ENCODE measurements at places on chromosomes 12 and 14. TPM values are rescaled to one million over a fixed set of nuclear protein-coding genes. Genes with fewer than 3 reads are reported as not detected.

DNA sequence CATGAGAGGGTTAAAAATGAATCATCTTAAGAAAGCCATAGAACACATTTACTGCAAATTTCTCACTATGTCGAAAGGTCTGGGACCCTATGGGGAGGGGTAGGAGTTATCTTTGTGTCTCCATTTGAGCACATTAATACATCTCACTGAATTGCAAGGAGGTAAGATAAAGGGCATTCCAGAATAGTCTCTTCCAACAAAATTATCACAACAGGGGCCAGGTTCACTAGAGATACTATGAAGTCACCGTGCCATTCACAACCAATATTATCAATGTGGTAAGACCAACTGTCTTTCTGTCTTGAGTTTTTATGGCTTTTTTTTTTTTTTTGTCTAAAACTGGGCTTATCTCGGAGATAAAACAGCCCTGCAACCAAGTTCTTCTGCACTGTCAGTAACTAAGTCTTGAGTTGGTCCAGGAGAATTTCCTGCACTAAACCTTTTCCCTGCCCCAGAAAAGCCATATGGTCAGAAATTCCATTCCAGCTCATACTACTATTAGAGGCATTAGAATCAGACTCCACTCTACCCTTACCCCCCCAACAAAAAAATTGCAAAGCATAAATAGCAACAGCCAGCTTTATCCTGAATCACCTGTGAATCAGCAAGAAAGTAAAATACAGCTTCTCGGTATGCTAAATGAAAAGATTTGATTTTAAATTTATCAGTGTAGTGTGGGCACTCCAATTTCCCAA lies 79.7 kb downstream of the PTPRR start:
- no peak overlapping the region for H3K4me3 ChIP-seq
- no peaks in the 10 kb centered on the region for H3K36me3 ChIP-seq
- H3K27ac ChIP-seq, result no peak overlapping the region
- no peaks in the 10 kb centered on the region for H3K4me1 ChIP-seq
- H3K27me3 ChIP-seq, result peaks cover 1% of the 10 kb centered on the region

- H3K4me3 ChIP-seq, result no peak overlapping the region
- no peaks in the 10 kb centered on the region for H3K27me3 ChIP-seq
- peaks cover 31% of the 10 kb centered on the region for H3K4me1 ChIP-seq
- peak overlapping the region; percentile 64 for H3K27ac ChIP-seq
- no peak for DNase-seq
These were observed 45.5 kb downstream of the RAD52 start for GRCh38 chr12:904010-904414.

GRCh38 chr14:41498959-41499358 lies 107.7 kb upstream of the LRFN5 start:
- H3K27ac ChIP-seq, result no peak overlapping the region
- H3K4me1 ChIP-seq, result no peaks in the 10 kb centered on the region
- H3K36me3 ChIP-seq, result no peaks in the 10 kb centered on the region
- DNase-seq, result no peak

DNA sequence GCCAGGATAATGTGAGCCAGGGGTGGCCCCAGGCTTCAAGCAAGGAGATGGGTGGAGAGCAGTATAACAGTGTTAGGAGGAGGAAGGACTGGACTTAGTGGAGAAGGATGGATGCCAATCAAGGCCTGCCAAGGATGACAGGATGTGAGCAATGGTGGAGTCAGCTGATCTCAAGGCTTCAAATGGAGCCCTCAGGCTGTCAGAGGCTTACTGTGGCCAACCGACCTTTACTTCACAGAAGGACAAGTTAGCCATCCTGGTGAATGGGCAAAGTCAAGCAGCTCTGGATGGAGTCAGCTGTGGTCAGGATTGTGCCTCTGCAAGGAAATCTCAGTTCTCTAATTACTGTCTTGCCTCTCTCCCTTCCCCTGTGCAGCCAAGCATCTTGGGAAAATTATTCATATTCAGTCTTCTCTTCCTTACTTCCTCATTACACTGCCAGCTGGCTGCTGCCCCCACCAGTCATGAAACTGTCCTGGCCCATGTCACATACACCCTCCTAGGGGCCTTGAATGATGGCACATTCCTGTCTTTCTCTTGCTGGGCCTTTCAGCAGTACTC lies 7.6 kb upstream of the STAT6 start:
- no peak overlapping the region for H3K27ac ChIP-seq
- peaks cover 9% of the 10 kb centered on the region for H3K4me1 ChIP-seq
- no peaks in the 10 kb centered on the region for H3K36me3 ChIP-seq
- no peak overlapping the region for H3K4me3 ChIP-seq

DNA sequence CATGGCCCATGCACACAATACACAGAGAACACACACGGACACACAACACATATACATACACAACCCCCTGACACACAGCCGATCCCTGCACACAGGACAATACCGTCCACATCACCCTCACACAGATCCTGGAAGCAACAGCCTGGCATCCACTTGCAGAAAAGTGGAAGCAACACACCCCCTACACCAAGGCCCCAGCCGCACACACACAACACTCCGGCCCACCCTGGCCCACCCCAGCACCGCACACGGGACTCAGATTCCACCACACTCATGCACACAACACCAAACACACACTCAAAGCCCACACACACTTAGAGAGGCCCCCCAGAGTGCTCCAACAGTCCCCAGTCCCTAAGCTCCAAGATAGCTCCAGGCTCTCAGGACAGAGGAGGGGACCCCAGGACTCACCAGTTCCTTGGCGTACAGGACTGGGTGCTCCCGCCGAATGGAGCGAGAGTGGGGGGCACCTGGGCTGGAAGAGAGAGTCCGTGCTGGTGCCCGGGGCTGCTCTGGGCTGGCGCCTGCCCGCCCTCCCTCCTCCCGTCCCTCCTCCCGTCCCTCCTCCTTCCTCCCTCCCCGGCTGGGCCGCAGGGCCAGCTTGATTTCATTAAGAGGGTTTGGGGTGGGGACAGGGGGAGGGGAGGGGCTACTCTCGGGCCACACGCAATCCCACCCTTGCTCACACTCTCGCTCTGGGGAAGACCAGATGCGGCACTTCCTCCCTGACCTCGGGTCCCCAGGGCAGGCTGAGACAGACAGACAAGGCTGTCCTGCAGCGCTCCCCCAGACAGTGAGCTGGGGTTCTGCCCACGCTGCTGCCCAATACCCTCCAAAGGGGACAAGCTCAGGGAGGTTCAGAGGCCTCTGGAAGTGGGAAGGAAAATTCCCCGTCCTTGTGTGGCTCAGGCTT lies at the start of gene TMEM119:
TSS of gene TMEM119 (minus strand) at position 526 of the 913 bp plus-strand sequence. CDS start 5,701 bp downstream, outside the sequence.
- no peak for DNase-seq
- H3K4me3 ChIP-seq, result no peak within 1 kb of the TSS
- H3K4me1 ChIP-seq, result no peaks in the 10 kb centered on the region

GRCh38 chr12:15526033-15526432 lies 203.7 kb downstream of the PTPRO start:
- no peak for DNase-seq
- no peak overlapping the region for H3K4me3 ChIP-seq
- H3K4me1 ChIP-seq, result no peaks in the 10 kb centered on the region
- peaks cover 3% of the 10 kb centered on the region for H3K36me3 ChIP-seq

GRCh38 chr12:59600171-59600570 lies 4.3 kb downstream of the SLC16A7 start:
- H3K27ac ChIP-seq, result no peak overlapping the region
- no peak overlapping the region for H3K4me3 ChIP-seq
- H3K36me3 ChIP-seq, result peaks cover 59% of the 10 kb centered on the region
- peaks cover 68% of the 10 kb centered on the region for H3K4me1 ChIP-seq

- no peaks in the 10 kb centered on the region for H3K27me3 ChIP-seq
- peak overlapping the region; percentile 80 for H3K4me3 ChIP-seq
- peaks cover 67% of the 10 kb centered on the region for H3K36me3 ChIP-seq
- H3K27ac ChIP-seq, result peak overlapping the region; percentile 77
- peaks cover 56% of the 10 kb centered on the region for H3K4me1 ChIP-seq
These were observed 1.9 kb downstream of the HSP90AA1 start for GRCh38 chr14:102084931-102085330.

DNA sequence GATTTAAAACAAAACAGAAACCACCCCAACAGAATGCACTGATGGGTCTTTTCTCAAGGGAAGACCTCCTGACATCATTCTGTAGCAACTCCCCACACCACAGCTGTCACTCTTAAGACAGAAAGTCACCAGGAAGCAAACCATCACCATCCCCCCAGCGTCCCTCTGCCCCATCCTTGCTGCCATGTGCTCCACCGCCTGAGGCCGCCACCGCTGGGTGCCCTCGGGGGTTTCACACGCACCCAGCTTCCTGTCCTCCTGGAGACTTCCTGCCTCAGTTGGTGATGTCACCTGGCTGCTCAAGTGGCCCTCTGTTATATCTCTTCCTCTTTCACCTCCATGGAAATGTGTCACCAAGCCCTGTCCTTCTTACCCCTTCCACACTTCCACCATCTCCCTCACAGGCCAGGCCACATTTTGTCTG lies 71.4 kb upstream of the GPR68 start:
- no peaks in the 10 kb centered on the region for H3K27me3 ChIP-seq
- peak overlapping the region; percentile 97 for H3K27ac ChIP-seq
- peak; percentile 98 for DNase-seq
- H3K4me1 ChIP-seq, result peaks cover 82% of the 10 kb centered on the region
- peak overlapping the region; percentile 74 for H3K4me3 ChIP-seq
- peaks cover 81% of the 10 kb centered on the region for H3K36me3 ChIP-seq

DNA sequence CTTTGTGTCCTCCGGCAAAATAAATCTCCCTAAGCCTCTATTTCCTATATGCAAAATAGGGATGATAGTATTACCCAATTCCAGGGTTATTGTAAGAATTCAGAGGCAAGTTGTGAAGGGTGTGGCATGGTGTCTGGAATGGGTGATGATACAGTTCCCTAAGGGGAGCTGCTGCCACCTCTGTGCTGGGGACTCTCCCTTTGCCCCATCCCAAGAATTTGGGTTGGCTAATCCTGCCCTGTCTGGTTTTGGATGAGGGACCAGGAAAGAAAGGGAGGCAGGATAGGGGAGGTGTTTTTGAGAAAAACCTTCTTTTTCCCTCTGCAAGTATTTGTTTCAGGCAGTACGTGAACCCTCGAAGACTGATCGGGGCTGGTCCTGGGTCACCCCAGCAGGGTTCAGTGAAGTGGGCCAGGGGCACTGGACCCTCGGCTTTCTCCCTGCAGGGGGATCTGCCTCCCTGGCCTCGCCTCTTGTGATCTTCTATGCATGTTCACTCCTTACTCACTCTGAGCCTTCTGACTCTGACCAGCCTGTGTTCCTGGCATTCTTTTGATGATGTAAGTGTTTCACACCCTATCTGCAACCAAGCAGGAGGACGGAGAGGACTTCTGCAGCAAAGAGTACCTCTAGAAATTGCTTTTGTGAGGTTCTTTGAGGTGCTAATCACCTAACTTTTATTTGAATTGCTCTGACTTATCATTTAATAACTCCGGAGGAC lies 60.8 kb downstream of the RASSF3 start:
- H3K27me3 ChIP-seq, result no peaks in the 10 kb centered on the region
- peak overlapping the region; percentile 82 for H3K4me3 ChIP-seq
- H3K27ac ChIP-seq, result peak overlapping the region; percentile 96
- H3K36me3 ChIP-seq, result peaks cover 5% of the 10 kb centered on the region

- no peak overlapping the region for H3K4me3 ChIP-seq
- no peak for DNase-seq
- H3K36me3 ChIP-seq, result no peaks in the 10 kb centered on the region
- H3K27ac ChIP-seq, result no peak overlapping the region
These were observed 40.9 kb upstream of the LHX5 start for GRCh38 chr12:113512568-113512967.

DNA sequence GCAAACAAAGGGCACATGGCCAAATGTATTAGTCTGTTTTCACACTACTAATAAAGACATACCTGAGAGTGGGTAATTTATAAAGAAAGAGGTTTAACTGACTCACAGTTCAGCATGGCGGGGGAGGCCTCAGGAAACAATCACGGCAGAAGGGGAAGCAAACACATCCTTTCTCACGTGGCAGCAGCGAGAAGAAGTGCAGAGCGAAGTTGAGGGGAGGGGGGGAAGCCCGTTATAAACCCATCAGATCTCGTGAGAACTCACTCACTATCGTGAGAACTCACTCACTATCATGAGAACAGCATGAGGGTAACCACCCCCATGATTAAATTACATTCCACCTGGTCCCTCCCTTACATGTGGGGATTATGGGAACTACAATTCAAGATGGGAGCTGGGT lies 66.1 kb downstream of the ST8SIA1 start:
- H3K4me3 ChIP-seq, result peak overlapping the region; percentile 8
- H3K4me1 ChIP-seq, result peaks cover 7% of the 10 kb centered on the region
- H3K27me3 ChIP-seq, result peaks cover 4% of the 10 kb centered on the region
- no peaks in the 10 kb centered on the region for H3K36me3 ChIP-seq
- peak overlapping the region; percentile 43 for H3K27ac ChIP-seq
- DNase-seq, result peak; percentile 28

Gene EGLN3
- 4.2 TPM for total RNA-seq

Gene DAO
- not detected for total RNA-seq

Gene FSCB
- total RNA-seq, result not detected

Data from activated CD8-positive, alpha-beta T cell treated with anti-CD3 and anti-CD28 coated beads for 36 hours (primary cell).